ENCODE measurements at places on chromosomes 4 and X.

GRCh38 chr4:8039853-8040252 is 100.2 kb upstream of the AFAP1 start:
- DNase-seq = no peak

GRCh38 chr4:33532821-33533220 is 2711.5 kb downstream of the ARAP2 start:
- DNase-seq = no peak

DNA sequence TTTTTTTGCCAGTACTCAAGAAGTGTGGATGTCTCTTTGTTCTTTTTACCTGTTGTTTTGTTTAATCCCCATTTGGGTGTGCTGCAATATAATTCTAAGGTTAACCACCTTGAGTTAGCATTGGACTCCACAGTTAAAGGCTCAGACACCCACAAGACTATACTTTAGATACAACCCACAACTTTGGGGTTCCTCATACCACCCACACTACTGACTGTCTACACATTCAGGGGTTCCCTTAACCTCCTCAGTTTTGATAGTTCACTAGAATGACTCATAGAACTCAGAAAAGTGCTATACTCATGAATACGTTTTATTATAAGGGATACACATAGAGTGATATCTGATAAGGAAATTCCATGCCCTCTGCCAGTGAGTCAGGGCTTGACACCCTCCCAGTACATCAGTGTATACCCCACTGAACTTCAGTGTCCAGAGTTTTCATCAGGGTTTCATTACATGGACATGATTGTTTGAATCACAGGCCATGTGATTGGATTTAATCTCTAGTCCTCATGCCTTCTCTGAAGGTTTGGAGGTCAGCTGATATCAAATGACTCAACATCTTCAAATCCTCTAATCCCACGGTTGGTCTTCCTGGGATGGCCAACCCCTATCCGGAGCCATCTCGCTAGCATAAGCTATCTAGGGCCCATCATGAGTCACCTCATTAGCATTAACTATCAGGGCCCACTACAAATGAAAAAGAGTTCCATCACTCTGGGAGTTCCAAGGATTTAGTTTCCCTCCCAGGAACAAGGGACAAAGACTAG is 357.7 kb upstream of the EMCN start:
- DNase-seq = no peak

DNA sequence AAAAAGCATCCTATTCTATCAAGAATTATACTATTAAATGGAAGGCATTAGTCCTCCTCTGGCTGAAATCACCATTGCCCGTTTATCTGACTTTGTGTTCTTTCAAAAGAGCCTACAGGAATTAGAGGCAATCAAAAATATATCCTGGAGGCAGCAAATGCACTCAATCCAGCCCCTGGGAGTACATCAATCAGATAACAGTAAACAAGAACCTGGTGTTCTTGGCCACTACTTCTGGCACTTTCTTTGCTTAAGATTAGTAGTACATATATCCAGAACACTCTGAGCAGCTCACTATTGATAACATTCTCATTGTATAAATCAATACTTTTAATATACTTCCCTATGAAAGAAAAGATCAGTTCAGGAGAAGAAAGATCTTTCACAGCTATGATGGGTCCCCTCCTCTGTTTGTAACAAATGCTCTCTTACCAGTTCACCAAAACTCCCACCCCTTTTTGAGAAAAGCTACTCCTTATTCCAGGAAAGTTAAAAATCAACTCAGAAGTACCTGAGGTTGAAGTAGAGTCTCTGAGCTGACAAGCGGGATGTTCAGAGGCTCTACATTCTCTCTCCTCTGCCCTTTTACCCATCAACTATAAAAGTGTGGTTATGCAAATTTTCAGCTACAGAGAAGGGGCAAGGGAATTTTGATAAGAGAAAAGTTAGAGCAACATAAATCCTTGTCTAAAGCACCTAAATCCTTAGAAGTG is 176.0 kb downstream of the COX18 start:
- DNase-seq = no peak

DNA sequence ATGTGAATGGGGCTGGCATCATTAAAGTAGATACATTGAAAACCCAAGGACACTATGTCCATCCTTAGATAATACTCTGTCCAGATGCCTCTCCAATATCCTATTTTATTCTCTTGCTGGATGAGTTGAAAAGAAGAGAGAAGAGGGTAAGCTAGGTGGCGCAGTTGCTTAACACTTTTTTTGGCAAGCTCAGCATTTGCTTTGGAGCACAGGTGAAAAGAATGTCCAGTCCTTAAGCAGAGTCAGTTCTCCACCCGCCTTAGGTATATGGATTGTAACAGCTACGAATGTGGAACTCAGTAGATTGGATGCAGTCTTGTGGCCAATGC is 208.4 kb downstream of the NWD2 start:
- DNase-seq = peak; percentile 54

DNA sequence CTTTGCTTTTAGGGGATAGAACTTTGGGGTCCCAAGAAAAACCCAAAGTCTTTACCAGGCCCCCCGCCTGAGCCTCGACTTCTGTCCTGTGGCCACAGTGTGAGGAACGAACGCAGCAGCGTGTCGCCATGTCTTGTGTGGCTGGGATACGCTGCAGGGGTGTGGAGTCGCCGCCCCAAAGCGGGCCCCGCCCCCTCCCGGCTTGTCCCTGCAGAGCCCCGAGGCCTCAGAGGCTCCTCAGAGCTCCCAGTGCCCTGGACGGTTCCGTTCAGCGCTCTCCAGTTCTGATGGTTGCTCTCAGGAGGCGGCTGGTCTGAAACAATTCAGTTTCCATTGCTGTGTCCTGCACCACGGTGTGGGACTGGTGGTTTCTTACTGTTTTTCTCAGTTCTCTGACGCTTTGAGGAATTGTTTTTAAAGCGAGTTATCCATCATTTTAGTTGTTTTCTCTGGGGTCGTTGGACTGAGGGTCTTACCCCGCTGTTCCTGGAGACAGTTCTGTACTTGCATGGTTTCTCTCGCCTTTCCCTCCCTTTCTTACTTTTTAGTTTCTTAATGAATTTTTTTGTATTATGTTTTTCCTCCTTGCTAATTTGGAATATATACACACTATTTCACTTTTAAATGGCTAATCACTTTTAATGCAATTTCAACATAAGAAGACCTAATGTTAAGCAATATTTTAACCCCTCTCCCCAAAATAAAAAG is 1.6 kb upstream of the IDUA start:
- DNase-seq = no peak

DNA sequence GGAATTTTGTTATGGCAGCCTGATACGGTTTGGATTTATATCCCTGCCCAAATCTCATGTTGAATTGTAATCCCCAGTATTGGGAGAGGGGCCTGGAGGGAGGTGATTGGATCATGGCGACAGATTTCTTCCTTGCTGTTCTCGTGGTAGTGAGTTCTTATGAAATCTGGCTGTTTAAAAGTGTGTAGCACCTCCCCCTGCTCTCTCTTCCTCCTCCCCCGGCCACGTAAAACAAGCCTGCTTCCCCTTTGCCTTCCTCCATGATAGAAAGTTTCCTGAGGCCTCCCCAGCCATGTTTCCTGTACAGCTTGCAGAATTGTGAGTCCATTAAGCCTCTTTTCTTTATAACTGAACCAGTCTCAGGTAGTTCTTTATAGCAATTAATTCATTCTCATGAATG is 37.9 kb downstream of the SUPT20HL2 start:
- no peak for DNase-seq

DNA sequence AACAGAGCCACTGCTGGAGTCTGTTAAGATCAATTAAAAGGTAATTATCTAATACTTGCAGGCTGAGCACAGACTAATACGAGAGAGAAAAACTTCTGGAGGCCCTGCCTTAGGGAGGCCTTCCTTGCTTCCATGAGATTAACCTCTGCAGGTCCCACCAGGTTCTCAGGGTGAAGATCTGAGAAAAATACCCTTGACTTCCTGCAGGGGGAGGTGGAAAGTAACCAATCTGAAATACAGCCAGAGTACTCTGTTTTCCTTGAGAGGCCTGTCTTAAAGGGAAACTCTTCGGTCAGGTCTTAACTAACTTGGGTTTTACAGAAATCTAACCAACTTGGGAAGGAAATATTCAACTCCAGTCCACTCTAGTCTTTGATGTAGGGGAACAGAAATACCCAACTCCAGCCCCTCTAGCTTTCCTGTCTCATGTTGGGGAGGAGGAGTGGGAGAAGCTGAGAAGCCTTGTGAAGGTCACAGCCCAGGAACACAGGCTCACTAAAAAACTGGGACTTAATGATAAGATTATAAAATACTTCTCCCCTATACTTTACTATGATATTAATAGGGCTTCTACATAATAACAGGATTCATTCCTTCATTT is 77.1 kb downstream of the TBCK start:
- no peak for DNase-seq

DNA sequence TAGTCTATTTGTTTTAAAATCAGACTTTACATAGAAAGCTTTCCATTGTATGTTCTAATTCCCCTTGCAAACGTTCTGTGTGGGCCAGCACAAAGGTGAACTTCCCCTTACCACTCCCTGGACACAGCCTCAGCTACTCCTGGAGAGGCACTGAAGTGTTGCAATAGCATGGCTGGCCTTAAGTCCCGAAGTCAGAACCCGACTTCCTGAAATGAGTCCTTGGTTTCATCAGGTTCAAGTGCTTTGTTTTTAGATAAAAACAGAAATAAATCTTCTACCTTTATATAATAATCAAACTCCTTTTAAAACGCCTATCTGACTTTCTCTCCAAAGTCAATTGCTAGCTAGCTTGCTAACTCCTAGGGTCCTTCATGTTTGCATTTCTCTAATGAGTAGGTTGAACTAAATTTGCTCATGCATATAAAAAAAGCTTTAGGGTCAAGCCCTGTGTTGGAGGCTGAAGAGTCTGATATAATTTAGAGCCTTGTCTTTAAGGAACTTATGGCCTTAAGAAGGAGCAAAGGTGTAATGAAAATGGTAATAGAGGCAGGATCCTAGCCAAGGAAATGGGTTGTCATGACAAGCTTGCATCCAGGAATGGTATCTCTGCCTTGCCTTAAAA is 9.0 kb downstream of the BMP3 start:
- no peak for DNase-seq

- no peak for DNase-seq
Measured at GRCh38 chr4:1644891-1645657, 39.0 kb downstream of the FAM53A start.

GRCh38 chr4:95231681-95232080 is 317.1 kb downstream of the UNC5C start:
- no peak for DNase-seq

GRCh38 chr4:4427121-4427870 is 40.4 kb downstream of the NSG1 start:
- no peak for DNase-seq

- DNase-seq = no peak
Measured at GRCh38 chr4:78776079-78776728, at the start of gene BMP2K. Gene BMP2K (plus strand): TSS chr4:78776350. CDS start chr4:78776544, 194 bp downstream.

DNA sequence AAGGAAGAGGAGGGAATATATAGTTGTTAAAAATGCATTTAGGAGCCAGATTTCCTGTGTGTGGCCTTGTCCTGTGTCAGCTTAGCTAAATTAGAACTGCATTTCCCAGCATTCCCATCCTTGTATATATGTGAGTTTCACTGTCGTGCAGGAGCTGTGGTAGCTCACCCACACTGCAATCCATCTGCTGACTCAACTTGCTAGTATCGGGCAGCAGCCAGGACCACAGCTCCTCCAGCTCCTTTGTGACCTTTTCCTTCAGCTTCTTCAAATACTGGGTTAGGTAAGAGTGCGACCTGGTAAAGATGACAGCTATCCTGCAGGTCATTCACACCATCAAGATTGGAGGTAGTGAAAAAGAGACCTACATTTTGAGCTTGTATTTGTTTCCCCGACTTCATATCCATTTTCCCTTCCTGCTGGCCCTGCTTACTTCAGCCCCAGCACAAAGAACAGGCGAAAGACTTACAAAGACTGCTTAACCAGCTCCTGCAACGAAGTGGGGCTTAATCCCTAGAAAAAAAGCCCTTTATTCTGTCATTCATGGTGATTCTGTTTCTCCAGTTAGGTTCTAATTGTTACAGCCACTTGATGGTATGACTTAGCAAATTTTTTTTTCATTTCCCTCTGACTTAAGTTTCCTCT is 11.4 kb downstream of the ASIC5 start:
- no peak for DNase-seq

- DNase-seq = no peak
Measured at GRCh38 chr4:105509291-105509690, 35.4 kb upstream of the PPA2 start.

GRCh38 chrX:79556800-79557199 is 189.7 kb upstream of the ITM2A start:
- no peak for DNase-seq

GRCh38 chrX:78375894-78376293 is 48.5 kb upstream of the CYSLTR1 start:
- no peak for DNase-seq

- DNase-seq = no peak
Measured at GRCh38 chr4:53830511-53830910, 233.9 kb downstream of the CHIC2 start.

DNA sequence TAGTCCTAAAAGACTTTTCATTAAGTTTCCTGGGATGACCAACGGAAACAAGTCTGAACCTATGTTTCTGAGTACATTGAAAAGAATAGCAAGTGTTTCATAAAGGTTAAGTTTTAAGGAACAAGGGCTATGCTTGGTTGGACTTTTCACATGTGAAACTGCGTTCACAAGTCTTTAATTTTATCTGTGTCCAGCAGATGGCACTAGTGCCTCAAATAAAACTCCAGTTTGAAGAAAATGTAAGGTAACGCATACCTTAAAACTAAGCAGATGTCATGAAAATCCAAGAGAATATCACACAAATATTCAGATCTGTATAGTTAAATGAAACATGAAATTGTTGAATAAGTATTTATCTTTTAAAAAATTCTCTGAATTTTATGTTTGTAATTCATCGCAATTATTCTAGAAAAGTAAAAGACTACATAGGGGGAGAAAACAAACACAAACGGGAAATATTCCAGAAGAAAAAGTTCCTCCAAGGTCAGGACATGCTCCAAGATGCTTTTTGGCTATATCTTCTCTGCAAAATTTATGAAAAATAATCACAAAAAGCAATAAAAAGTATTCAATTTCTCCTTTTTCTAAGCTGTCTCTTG is 89.6 kb upstream of the MAD2L1 start:
- DNase-seq = peak; percentile 14

DNA sequence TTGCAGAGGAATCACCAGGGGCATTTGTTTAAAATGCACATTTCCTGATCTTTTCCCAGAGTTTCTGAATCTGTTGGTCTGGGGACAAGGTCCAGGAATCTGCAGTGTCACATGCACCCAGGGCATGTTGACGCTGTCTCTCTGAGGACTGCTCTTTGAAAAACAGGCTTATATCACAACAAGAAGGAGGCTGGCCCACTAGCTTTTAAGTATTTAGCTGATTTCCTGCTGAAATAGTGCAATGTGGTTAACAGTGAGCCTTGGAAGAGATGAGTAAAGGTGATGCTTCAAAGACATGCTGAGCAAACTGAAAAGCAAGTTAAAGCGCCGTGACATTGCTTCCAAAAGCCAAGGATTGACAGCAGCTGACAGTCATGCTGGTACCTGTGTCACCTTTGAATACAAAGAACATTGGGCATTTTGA is 18.6 kb upstream of the SEPSECS start:
- no peak for DNase-seq

DNA sequence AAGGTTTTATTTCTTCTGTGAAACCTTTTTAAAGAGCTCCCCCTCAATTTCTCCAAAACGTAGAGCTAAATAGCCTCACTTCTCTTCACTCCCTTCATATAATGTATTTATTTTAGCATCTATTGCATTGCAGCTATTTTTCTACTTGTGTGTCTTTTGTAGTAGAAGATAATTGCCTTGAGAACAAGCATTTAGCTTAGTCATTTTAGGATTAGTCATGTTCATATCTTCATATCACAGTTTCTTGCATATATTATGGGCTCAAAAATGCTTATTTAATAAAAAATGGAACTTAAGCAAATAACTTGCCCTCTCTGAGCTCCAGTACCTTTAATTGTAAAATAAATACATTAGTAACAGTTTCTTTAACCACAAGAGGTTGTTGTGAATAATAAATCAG is 72.1 kb upstream of the SPANXC start:
- DNase-seq = no peak

Data from NCI-H1417 treated with DMSO at 0.1 percent for 48 hours (cell line).